ENCODE measurements at places on chromosomes 16 and 17. TPM values are rescaled to one million over a fixed set of nuclear protein-coding genes. Genes with fewer than 3 reads are reported as not detected.

Gene TBC1D28
- not detected for total RNA-seq

Gene TLCD2
- 5.0 TPM for total RNA-seq

Gene TLCD1
- total RNA-seq = 20.2 TPM

Gene KRT36
- total RNA-seq = not detected

Gene SCGB1C2
- not detected for total RNA-seq

Gene WNT3
- 1.1 TPM for total RNA-seq

Gene TNS4
- total RNA-seq = 332 TPM

Gene CACNG1
- not detected for total RNA-seq

Gene GPRC5C
- 19.5 TPM for total RNA-seq

Gene AP1G1
- total RNA-seq = 59.5 TPM

Gene ZFP3
- 0.71 TPM for total RNA-seq

Gene NPIPA8
- not detected for total RNA-seq

Gene BMERB1
- 8.1 TPM for total RNA-seq

Gene BCL6B
- not detected for total RNA-seq

Gene GP2
- total RNA-seq = not detected

Gene CLEC19A
- not detected for total RNA-seq

Gene GPR139
- total RNA-seq = not detected

Gene CFAP97D1
- total RNA-seq = not detected

Gene DNAH17
- total RNA-seq = not detected

Gene PTGES3L
- total RNA-seq = 0.28 TPM

Gene SPIRE2
- total RNA-seq = 1.2 TPM

Gene XYLT1
- total RNA-seq = 0.14 TPM

Gene CDH13
- total RNA-seq = 25.1 TPM

Gene PIPOX
- not detected for total RNA-seq

Gene CD300LB
- not detected for total RNA-seq

Gene TOM1L1
- 41.7 TPM for total RNA-seq

Gene ARL4D
- total RNA-seq = 33.8 TPM

Gene LRRC37B
- 5.7 TPM for total RNA-seq

Gene SETD1A
- 4.6 TPM for total RNA-seq

Gene SEPTIN12
- total RNA-seq = not detected
